ENCODE measurements at places on chromosomes 2 and 18.
A peak's percentile ranks its signal among the peaks of the same experiment; 100 is the strongest.

DNA sequence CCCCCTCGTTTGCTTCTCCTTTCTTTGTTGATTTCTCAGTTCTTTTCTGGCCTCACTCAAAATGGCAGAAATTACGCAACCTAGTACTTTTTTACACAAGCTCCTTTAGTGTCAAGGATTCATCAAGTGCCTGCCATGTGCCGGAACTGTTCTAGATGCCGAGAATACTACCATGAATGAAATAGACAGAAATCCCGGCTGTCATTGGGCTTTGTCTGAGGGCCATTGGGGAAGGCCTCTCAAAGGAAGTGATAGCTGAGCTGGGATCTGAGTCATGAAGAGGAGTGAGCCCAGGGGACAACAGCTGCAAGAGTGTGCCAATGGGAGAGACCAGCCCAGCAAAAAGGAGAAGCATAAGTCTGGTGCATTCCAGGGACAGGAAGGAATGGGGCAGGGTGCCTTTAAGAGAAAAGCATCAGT, 34.3 kb upstream of the PPP1CB start:
- DNase-seq, result no peak

DNA sequence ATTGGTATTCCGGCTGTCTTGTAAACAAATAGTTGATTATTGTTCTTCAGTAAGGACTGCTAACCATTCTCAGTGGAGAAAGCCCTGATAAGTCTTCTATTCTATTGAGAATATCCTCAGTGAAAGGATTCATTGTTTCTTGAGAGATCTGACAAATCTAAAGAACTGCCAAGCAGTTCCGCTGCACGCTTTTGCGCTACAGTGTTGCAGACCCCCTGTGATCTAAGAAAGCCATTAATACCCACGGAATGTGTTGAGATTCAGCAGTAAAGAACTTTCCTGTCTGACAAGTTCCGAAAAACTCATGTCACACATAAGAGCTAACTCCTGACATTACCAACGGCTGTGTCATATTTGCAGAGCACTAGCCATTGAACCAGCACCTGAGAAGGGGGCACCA, 63.8 kb downstream of the ZNF236 start:
- no peak for DNase-seq

DNA sequence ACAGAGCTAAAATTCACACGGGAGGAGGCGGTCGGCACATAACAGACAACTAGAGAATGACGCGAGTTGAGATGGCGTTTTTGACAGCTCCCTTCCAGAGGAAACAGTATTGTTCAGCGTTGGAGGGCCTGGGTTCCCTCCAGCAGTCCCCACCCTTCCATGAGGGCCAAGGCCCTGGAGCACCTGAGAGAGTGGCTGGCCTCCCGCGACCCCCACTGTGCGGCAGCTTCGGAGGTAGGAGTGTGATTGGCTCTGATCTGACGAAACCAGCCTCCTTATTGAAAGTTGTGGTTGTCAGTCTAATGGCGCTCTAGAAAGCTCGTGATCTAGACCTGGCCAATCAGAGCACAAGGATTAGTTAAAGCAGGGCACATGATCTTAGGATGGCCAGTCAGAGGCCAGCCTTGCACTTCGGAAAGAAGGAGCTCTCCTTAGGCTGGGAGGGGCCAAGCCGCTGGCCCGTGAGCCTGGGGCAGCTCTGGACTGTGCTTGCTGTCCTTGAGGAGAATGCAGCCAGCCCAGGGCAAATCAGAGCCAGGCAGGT, 104.5 kb upstream of the CELF4 start:
- no peak for DNase-seq

DNA sequence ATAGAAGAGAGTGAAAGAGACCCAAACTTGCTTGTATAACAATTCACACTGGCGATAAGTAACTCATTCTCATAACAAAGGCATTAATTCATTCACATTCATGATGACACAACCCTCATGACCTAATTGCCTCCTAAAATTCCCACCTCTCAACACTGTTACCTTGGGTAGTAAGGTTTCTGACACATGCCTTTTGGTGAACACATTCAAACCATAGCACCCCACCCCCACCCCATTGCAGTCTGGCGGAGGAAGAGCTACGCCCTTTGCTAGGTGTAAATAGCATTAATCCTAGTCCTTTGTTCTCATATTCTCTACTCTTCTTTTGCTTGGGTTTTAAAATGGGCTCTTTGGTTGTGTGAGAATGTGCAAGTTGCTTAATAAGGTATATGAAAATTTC, 361.5 kb downstream of the DSEL start:
- DNase-seq, result no peak

- DNase-seq, result no peak
Observed at GRCh38 chr2:27356056-27356381, 545 bp downstream of the GTF3C2 start.

- no peak for DNase-seq
Observed at GRCh38 chr2:220521551-220521950, 894.1 kb downstream of the SLC4A3 start.

GRCh38 chr2:60957643-60958042, 59.9 kb upstream of the PEX13 start:
- no peak for DNase-seq

DNA sequence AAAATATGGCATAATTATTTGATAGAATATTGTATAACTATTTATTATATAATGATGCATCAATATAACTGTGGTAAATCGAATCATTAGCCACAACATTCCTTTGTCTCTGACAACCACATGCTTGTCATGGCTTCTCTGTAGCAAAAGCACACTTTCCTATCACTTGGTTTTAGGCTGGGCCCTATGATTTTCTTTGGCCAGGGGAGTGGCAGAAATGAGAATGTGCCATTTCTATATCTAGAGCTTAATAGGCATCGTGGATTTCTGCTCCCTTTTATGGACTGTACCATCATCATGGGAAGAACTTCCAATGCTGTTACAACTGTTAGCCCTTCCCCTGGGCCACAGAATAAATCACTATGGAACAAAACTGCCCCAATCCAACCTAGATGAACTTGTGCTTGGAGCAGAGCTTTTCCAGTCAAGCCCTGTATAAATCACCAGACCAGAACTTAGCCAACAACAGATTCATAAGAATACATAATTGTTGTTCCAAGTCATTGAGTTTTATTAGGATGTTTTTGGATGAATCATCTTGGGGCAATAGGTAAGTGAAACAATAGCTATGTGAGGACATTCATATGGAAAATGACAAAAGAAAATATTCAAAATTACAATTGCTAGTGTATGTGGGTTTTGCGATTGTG, 715.8 kb downstream of the ERBB4 start:
- DNase-seq, result no peak

GRCh38 chr18:8999872-9000271, 102.6 kb upstream of the NDUFV2 start:
- no peak for DNase-seq

DNA sequence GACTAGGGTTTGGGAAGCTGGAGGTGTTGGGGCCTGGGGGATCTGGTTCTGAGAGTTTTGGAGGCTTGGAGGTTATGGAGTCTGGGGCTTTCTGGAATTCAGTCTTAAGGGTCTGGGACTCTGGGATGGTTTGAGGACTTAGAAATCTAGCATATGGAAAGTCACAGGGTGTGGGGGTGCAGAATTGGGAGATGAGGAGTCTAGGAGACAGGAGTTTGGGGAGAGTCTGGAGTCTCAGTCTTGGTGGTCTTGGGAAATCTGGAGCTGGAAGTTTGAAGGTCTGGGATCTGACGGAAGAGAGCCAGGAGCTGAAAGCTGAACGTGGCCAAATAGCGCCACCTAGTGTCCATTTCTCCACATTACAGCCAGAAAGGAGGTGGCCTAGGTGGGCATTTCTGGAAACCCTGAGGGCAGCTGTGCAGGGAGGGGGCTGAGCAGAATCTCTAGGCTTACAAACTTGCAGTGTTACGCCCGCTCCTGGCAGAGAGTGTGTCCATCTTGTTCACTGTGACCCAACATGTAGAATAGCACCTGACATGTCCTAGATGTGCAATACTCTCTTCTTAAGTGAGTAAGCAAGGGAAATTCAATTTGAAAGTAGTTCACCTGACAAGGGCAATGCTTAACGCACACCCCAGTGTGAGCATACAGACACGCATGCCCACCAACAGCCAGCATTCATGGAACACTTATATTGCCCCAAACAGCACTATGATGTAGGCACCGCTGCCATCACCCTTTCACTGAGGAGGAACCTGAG, 204.8 kb downstream of the TFCP2L1 start:
- DNase-seq, result peak; percentile 16

GRCh38 chr2:232296776-232297525, 81.6 kb upstream of the ALPP start:
- no peak for DNase-seq

DNA sequence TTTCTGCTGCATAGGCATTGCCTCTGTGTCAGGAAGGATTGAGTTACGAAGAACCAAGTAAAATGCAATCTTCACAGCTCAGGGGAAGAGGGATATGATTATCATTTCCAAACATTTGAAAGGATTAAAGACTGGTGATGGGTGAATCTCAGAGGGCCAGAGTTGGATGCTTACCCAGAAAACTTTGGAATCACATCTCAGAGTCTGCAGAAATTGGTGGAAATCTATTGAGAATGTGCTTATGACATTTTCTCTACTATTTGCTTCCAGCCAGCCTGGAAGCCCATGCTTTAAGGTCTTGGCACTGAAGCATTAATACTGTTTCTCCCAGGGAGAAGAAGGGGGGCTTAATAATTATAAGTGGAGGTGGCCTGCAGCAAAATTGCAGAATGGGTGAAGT, 1301.4 kb upstream of the PIK3C3 start:
- DNase-seq, result no peak

DNA sequence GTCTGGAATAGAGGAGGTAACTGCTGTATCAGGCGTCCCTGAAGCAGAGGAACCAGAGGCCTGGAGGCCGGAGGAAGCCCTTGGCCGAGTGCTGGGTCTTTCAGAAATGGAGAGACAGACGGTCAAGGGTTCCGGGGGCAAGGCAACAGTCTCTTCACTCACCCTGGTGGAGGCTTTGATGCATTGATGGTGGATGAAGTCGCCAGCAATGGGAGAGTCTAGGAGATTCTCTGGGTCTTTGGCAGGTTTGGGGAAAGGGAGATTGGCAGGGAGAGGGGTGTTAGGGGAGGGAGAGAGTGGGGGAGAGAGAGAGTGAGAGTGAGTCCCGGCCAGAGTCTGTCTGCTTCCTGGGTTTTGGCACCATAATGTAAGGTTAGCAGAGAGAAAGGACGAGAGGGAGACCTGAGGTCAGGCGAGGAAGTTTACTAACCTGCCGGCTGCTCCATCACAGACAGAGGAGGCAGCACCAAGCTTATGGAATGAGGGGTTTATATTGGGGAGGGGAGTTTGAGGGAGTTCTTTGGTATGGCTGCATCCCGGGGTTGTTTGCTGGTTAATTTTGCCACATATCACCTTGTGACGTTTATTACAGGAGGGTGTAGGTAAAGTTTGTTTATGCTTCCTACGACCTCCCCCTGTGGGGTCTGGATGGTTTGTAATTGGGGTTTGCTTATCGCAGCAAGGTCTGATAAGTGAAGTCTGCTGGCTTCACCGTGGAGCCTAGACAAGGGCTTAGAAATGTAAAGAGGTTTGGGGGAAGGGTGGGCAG, 19.6 kb downstream of the COMMD1 start:
- no peak for DNase-seq

DNA sequence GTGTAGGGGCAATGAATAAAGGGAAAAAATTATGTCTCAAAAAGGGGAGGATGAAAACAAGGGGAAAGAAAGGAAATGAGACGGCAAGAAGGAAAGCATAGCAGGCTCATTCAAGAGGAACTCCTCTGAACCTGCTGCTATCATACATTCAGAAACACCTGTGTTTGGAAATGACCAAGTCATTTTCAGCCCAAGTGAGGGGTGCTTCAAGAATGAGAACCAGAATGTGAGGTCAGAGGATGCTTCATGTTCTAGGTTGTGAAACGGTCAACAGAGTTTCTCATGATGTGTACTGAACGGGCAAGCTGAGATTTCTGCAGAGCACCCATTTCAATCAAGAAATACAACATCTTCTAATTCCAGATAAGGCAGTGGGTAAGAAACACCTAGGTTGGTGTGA, 1367.2 kb upstream of the CELF4 start:
- DNase-seq, result no peak

DNA sequence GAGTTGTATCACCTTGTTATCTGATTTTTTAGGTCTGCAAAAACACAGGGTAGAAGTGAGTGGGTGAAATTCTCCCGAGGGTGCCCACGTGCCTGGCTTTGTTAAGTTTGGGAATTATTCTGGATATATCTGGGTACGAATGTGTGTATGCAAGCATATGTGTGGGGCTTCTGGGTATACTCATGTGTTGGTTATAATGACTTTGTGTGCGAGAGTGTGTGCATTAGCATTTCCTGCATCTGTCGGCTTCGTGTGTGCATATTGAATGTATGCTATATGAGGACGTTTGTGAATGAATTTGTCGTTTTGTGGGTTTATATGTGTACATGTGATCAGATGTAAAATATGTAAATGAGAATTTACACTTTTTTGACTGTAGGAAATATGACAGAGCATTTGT, 13.8 kb upstream of the DNAJC27 start:
- DNase-seq, result no peak

GRCh38 chr2:150309311-150310080, 178.0 kb downstream of the RND3 start:
- DNase-seq, result no peak

DNA sequence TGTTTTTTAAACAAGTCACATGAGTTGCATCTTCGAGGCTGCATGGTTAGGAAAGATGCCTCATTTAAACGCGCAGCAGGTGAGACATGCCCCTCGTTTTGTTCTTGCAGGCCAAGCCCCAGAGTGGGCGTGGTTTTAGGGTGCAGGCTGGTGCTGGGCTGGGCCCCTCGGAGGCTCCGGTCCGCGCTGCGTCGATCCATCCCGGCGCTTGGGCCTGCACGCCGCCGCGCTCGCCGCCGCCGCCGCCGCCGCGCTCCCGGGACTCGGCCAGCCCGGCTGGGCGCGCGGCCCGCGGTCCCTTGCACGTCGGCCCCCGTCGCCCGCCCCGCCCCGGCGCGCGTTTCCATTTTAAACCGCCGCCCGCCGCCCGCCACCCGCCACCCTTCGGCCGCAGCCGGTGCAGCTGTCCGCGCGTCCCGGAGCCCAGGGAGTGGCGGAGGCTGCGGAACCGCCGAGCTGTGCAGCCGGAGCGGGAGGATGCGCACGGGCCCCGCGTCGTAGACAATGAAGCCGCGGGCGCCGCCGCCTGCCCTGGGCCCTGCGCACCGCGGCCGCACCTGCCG, 175.5 kb downstream of the AGAP1 start:
- DNase-seq, result no peak

Measured in stimulated activated CD8-positive, alpha-beta memory T cell treated with anti-CD3 and anti-CD28 coated beads, Interleukin-15, amount 100 ng/mL, for 24 hours (primary cell).